Activated T-cell treated with anti-CD3 and anti-CD28 coated beads for 24 hours (primary cell): ENCODE measurements at places on chromosomes 3 and 15.

GRCh38 chr3:43378066-43378935, 92.0 kb downstream of the SNRK start:
- peak; percentile 55 for DNase-seq

DNA sequence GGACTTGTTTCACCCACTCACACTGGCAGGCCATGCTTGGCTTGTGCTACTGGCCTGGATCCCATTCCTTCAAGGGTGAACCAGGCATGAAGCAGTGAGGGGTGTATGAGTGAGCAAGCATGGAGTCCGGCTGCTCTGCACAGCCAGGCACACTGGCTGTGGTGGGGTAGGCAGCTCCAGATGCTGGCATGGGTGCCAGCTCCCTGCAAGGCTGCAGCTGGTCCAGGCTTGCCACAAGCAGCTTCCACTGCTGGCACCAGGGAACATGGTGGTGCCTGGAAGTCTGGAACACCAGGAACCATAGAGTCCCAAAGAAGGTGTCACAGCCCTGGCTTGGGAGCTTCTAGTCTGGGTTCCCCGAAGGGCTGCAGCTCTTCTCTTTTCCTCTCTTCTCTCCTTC, 395.1 kb downstream of the UNC13C start:
- DNase-seq: no peak

- no peak for DNase-seq
Observed at GRCh38 chr15:63350178-63350621, 31.4 kb downstream of the CA12 start.

- DNase-seq: no peak
Observed at GRCh38 chr3:85161544-85161943, 202.8 kb downstream of the CADM2 start.

DNA sequence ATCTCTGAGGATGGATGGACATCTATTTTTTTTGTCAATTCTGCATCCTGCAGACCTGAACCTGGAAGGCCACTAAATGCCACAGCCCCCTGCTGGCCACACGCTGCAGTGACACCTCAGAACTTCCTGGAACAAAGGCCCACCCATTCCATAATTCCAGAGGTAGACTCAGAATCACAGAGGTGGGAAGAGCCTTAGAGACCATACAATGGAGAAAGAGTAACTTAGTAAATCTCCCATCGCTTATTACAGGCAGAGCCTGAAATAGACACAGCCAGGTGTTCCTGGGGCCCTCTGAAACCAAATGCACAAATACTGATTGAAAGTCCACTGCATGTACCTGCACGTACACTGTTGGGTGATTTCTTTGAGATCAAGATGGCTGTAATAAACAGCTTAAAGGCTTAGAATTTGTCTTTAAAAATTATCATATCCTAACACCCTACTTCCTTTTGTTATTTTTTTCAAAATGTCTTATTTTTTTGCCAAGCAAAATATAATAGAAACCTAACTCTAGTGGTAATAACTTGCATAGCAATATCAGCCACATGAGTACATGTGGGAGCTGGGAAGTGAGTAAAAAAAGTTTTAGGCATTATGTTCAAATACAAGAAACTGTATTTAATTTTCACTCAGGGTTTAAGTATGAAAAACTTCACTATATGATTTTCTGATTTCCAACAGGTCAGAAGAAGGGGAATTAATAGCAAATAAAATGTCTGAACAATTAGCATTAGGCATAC, 62.7 kb downstream of the EOMES start:
- peak; percentile 24 for DNase-seq

DNA sequence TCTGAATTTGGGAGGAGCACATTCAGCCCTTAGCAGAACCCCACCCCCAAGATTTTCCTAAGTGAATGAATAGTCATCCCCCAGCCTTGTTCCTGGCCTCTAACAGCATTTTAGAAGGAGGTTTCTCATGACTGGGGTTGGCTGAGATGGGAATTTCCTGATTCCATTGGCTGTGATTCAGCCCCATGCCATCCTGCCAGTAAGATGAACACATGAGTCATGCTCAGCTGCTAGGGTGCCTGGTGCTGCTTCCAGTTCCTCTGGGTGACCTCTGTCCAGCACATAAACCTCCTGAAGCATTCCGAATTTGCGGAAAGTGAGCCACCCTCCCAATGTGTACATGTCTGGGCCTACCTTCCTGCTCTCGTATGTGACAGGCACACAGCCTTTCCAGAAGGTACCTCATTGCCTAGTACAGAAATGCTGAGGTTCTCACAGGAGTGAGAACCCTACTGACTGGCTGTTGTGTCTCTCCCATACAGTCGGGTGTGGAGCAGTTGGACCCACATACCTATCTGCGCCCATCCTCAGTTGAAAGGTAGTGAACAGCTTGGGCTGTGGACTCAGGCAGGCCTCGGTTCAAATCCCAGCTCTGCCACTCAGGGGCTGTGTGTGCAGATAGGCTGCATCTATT, 91.7 kb downstream of the APBA2 start:
- DNase-seq: no peak

GRCh38 chr3:152769523-152769922, 65.4 kb upstream of the P2RY1 start:
- DNase-seq: no peak

GRCh38 chr3:182083112-182083511, 371.4 kb downstream of the SOX2 start:
- DNase-seq: no peak

- DNase-seq: no peak
Observed at GRCh38 chr3:134252766-134253165, 2.1 kb upstream of the RYK start.

DNA sequence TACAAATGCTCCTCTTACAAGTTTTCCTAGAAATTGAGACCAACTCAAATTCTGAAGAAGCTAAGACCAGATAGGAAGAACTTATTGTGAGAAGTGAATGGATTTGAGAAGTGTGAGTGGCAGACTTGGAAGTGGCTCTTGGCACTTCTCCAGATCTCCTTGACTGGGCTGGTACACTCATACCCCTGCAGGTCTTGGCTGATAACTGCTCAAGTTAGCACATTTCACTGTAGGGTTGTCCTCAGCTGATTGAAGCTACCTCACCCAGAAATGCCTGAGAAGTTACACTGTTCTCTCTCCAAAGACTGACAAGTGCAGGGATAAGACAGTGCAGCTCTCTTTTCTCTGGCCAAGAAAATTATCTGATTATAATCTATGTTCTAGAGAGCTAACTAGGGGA, 16.5 kb upstream of the CLDN1 start:
- DNase-seq: no peak

DNA sequence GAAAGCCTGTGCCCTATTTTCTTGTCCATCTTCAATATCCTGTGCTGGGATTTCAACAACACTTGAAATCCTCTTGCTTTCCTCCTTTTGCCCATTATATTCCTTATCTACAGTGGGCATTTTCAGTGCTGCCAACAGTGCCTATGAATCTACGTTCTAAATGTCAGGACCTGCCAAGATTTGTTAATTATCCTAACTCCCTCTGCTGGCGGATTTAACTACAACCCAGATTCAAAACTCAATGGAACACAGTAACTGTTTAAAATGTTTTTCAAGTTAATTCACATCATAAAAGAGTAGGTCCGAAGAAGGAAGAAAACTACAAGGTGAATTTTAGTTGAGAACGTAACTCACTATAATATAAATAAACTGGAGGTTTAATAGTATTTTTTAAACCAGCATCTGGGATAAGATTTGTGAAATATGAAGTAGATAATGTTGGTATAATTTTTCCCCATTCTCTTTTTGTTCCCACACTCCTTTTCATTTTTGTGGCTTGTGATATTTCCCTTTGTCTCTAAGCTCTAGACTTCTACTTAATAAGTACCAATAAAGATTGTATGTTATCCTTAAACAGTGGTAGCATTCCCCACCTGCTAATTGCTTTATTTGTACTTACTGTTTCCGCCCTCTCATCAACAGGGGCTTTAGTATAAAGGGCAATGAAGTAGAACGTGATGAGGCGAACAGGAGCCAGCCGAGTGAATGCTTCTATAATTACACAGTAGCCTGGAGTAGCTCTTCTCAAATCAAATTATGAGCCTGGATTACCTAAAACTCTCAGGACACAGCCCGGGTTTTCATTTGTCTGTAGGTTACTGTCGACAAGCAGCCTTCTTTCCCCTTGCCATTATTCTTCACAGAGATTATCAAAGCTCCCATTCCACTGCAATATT, 302.5 kb upstream of the ATP11B start:
- DNase-seq: no peak

GRCh38 chr3:4894891-4895530, 84.2 kb upstream of the BHLHE40 start:
- no peak for DNase-seq

DNA sequence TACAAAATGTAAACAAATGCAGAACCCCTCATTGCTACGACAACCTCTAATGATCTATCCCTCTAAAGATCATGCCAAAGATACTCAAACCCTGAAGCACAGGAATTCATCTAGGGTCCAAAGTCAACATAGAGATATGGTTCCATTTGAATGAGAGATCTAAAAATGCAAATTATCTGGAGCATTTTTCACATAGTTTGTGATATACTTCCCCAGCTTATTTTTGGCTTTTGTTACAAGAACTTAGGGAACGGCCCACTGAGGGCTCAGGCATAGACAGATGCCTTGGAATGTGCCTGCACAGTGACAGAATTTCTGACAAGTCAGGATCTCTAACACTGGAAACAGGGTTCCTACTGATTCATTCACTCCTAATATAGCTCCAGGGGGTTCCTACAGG, 258.9 kb upstream of the THBS1 start:
- DNase-seq: no peak

DNA sequence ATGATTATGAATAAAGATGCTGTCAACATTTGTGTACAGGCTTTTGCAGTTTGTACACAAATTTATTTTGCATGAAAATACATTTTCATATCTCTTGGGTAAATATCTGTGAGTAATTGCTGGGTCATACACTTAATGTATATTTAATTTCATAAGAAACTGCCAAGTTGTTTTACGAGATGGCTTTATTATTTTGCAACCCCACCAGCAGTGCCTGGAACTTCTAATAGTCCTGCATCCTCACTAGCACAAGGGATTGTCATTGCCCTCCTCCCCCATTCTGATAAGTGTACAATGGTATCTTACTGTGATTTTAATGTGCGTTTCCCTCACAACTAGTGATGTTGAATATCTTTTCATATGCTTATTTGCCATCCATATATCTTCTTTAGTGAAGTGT, 45.2 kb downstream of the ASTE1 start:
- no peak for DNase-seq

GRCh38 chr3:46656778-46657556, 36.5 kb downstream of the ALS2CL start:
- DNase-seq: no peak
